ENCODE measurements at places on chromosomes 2 and 18. TPM values are rescaled to one million over a fixed set of nuclear protein-coding genes. Genes with fewer than 3 reads are reported as not detected.

The MC4R gene
- total RNA-seq: not detected

The KIF1A gene
- not detected for total RNA-seq

The GRHL1 gene
- total RNA-seq: 0.57 TPM

The LIMS2 gene
- total RNA-seq: 19.6 TPM

The NCL gene
- total RNA-seq: 152 TPM

The SMARCAL1 gene
- 17.0 TPM for total RNA-seq

The GPR45 gene
- not detected for total RNA-seq
